ENCODE measurements at places on chromosomes 2 and 18.

GRCh38 chr2:229996320-229996719 lies 72.4 kb downstream of the SLC16A14 start:
- no peak for DNase-seq

- no peak for DNase-seq
Observed at GRCh38 chr2:181614874-181615638, 41.8 kb downstream of the CERKL start.

GRCh38 chr2:19319698-19320097 lies 38.7 kb downstream of the OSR1 start:
- DNase-seq: no peak

- DNase-seq: no peak
Observed at GRCh38 chr2:81445176-81445575, 1140.6 kb upstream of the LRRTM1 start.

GRCh38 chr18:36095936-36096519 lies 28.7 kb upstream of the RPRD1A start:
- no peak for DNase-seq

DNA sequence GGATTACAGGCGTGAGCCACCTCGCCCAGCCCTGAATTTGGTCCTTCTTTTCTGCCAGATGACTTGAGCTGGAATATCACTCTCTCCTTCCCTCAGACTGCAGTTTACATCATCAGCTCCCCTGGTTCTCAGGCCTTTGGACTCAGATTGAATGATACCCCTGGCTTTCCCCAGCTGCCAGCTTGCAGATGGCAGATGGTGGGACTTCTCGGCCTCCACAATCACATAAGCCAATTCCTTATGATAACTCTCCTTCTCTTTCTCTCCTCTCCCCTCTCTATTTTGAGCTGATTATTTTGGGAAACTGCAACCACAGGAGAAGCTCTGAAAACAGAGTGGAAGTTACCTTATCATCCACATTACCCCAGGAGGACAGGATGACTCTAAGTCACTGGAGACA lies 33.4 kb upstream of the ATP8B1 start:
- no peak for DNase-seq

GRCh38 chr2:237154884-237155851 lies 69.5 kb downstream of the COPS8 start:
- DNase-seq: peak; percentile 61

DNA sequence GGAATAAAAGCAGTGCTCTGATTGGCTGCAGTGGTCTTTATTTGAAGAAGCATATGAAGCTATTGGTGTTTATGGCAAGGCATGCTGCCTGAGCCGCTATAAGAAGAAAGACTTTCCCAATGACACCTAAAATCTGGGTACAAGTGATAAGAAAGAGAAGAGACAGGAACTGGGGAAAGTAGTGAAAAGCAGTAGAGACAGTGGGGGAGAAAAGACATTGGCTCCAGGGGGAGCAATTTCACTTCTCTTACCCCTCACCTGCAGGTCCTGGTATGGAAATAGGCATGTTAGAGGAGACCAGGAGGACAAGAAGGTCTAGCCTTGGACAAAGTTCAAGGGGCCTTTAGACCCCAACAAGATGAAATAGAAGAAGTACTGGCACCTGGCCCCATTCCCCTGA lies 47.1 kb downstream of the PLCL1 start:
- no peak for DNase-seq

DNA sequence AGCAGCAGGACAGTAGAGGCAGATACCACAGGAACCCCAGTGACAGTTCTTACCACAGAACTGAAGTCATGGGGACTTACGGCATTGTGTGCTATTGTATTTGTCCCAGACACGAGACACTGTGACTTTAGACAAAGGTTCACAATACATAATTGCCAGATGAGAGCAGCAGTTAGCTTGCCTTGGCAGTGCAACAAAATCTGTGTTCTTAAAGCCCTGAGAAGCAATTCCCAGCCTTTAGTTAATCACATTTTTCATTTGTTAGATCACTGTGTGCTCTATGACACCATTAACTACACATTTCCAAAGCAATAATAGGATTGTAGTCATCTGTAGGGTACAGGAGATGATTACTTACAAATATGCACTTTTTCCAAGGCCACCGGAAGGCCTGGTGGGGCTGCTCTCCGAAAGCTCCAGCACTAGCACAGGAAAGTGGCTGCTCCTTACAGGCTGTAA lies 97.5 kb upstream of the LDLRAD4 start:
- no peak for DNase-seq

DNA sequence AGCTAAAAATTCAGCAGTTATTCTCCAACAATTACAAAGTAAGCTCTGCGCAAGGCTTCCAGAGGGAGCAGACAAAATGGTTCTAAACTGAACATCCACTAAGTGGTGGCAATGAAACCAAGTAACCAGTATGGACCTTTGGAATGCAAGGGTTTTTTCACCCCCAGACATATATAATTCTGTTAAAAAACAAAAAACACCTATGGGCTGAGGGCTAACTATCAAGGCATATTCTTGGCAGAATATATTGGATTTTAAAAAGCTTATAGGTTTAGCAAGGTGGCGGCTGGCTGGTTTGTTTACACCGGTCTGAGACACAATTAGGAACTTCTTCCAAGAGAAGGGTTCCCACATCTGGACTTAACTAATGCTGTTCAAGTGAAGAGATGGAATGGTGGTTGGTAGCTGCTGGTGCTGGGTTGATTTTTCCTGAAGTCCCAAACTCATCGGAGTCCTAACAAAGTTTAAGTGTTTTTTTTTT lies 2.8 kb downstream of the ZFP36L2 start:
- DNase-seq: peak; percentile 22

GRCh38 chr2:11029136-11029535 lies 117.4 kb downstream of the KCNF1 start:
- DNase-seq: no peak

GRCh38 chr2:221641181-221641871 lies 69.2 kb upstream of the EPHA4 start:
- DNase-seq: no peak

GRCh38 chr2:190500054-190500502 lies 34.4 kb downstream of the NEMP2 start:
- no peak for DNase-seq

DNA sequence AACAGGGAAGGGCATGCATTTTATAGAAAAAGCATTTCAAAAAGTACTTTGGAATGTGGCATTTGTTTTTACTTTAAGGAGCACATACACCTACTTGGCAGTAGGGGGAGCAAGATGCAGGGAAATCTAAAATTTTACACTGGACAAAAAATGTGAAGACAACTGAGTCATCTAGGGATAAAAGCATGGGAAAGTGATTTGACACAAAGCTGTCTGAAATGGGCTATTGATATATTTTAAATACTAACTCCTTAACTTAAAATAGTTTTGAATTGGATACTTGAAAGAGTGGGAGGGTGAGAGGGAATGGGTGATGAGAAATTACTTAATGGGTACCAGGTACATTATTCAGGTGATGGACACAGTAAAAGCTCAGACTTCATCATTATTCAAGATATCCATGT lies 15.8 kb downstream of the TMEM200C start:
- no peak for DNase-seq

GRCh38 chr2:59871830-59872229 lies 681.6 kb downstream of the BCL11A start:
- no peak for DNase-seq

DNA sequence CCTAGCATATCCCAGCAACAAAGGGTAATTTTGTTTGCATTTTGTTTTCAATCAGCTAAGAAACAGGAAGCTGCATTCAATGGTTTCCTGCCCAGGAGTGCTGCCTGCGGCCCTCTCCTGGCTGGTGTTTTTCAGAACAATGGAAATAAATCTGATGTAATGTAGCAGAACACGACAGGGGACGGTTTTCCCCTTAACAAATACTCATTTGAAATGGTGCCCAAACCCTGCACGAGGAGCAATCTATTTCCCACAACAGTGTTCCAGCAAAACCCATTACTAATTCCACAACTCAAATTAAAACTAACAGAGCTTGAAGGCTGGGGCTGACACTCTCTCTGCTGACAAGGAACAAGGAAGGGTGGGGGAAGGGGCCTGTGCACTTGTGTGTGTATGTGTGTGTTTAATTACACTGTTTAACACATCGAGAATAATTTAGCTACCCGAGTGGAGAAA lies 8.7 kb downstream of the CAPN13 start:
- no peak for DNase-seq

GRCh38 chr2:159445307-159445706 lies 158.8 kb upstream of the WDSUB1 start:
- no peak for DNase-seq

- no peak for DNase-seq
Observed at GRCh38 chr18:36314098-36314497, 16.6 kb downstream of the FHOD3 start.

DNA sequence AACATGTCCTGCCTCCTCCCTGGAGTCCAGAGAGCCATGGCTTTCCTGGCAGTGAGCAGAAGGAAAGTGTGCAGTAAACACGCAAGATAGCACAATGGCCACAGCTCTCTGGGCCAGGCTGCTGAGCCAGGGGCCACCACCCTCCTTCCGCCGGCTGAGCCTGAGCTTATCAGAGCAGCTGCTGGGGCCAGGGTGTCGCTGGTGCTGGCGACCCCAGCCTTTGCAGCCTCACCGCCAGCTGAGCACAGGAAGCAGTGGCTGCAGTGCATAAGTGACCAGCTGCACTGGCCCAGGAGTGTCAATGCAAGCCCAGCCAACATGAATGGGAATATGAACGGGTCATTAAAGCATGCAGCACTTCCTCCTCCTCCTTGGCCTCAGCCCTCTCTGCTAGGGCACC lies 172.0 kb downstream of the ZFP36L2 start:
- DNase-seq: no peak

DNA sequence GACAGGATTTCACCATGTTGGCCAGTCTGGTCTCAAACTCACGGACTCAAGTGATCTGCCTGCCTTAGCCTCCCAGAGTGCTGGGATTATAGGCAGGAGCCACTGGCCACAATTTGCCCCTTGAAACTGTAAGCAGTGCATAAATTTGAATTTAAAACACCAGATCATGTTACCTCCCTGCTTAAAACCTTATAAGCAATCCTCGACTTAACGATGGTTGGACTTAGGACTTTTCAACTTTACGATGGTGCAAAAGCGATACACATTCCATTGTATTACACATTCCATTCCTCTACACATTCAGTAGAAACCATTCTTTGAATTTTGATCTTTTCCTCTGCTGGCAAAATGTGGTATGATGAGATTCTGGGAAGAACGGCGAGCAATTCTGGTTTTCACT lies 23.2 kb upstream of the EFR3B start:
- no peak for DNase-seq

DNA sequence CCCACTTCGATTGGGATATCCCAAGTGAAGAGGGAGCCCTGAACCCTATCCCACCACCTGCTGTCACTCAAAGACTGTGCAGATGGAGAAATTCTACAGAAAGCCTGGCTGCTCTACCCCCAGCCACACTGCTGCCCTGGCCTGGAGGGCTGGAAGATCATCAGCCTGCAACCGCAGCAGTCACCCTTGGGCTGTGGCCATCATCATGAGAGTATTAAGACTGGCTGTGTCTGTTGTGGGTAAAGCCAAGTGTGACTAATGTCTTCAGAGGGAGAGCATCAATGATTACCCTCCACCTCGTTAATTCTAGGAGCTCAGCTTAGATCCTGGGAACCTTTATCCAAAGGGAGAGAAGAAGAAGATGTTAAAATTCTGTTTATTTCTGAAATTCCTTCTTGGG lies 221.5 kb downstream of the TFCP2L1 start:
- no peak for DNase-seq

- no peak for DNase-seq
Observed at GRCh38 chr18:46362533-46362932, 258.3 kb downstream of the HAUS1 start.

- DNase-seq: no peak
Observed at GRCh38 chr2:231454361-231454791, 9.9 kb downstream of the NCL start.

DNA sequence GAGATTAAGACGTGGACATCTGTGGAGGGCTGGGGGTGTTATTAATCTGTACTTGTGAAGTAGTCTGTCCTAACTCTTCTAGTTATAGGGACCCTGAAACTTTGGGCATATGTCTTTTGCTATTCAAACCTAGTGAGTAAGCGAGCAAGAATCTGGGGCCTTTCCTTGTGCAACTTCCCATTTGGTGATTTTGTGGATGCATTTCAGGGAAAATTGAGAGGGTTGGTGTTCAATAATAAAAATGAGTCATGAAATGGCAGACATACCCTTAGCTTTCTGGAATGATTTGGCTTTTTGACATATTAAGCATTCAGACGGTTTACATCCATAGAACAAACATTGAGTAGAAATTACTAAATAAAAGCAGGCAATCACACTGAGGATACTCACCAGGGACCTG lies 17.0 kb downstream of the COL4A4 start:
- DNase-seq: no peak

DNA sequence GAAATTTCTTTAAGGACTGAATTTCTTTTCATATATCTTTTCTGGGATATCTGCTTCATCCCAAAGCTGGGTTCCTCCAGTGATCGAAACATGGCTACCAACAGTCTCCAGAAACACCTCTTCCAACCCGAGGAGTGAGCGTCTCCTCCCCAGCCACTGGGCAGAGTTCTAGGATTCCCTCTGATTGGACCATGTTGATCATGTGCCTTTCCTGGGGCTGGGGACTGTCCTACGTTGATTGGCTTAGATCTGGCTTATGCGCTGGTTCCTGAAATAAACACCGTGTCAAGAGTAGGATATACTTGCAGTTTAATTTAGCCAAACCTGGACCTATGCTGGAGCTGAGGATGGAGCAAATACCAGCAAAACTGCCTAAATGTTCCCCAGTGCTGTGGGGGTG lies 55.5 kb upstream of the SLC16A14 start:
- no peak for DNase-seq

- DNase-seq: no peak
Observed at GRCh38 chr18:80119111-80119510, 10.0 kb downstream of the ADNP2 start.

DNA sequence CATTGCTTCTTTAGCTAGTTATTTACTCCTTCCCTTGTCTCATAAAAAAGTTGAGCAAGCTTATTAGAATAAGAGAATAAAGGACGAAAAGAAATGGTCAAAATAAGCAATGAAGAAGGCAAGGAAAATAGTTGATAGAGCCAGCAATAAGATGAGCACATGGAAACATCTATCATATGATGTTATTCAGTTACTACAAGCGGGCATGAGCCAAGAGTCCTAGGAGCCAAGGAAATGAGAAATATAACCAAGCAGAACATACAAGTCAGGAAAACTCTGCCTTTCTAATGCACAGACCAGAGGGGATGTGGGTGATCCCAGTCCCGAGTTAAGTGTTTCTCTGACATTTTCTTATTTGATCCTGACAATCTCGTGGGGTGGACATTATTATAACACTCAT lies 33.9 kb downstream of the INO80C start:
- no peak for DNase-seq

GRCh38 chr2:241853651-241854341 lies 4.9 kb downstream of the PDCD1 start:
- DNase-seq: peak; percentile 46

- DNase-seq: no peak
Observed at GRCh38 chr18:46411191-46411828, 245.7 kb downstream of the LOXHD1 start.

- no peak for DNase-seq
Observed at GRCh38 chr2:179664972-179665812, 196.2 kb downstream of the ZNF385B start.

DNA sequence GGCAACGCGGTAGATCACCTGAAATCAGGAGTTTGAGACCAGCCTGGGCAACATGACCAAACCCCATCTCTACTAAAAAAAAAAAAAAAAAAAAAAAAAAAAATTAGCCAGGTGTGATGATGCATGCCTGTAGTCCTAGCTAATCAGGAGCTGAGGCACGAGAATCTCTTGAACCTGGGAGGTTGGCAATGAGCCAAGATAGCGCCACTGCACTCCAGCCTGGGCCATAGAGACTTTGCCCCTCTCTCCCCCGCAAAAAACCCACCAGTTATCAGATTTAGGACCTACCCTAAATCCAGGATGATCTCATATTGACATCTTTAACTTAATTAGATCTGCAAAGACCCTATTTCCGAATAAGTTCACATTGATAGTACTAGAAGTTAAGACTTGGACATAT lies 29.2 kb upstream of the LDAH start:
- no peak for DNase-seq
